ENCODE measurements at places on chromosomes 13 and 19.
A peak's percentile ranks its signal among the peaks of the same experiment; 100 is the strongest.

GRCh38 chr13:84870190-84870589 is 929.0 kb downstream of the SLITRK6 start:
- DNase-seq: no peak

DNA sequence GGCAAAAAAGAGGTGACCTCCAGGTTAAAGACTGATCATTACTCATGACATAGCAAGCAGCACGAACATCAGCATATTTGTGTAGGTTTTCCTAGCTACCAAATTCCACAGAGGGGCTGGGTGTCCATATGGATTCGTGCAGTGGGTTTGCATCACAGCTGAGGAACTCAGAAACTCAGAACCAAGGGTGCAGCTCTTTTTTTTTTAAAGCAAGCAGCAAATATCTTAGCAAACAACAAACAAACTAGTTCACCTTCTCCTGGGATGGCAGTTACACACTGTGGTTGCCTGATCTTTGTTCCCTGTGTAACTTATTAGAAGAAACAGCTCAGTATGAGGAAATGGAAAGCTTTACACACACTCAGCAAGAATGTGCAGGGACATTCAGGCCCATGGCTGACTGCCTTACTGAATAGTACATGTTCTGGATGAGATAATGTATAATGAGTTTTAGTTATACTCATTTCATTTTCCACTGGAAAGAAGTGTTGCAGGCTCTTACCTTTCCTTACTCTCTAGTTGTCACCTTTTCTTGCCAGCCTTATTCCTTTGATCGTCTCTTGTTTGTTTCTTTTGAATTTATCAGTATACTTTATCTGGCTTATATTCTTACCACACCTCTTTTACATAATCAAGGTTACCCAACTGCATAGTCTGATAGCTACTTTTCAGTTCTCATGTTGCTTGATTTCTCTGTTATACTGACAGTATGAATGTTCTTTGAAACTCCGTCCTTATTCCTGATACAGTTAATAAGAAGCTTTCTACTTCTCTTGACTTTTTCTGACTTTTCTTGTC is 4.3 kb downstream of the NDFIP2 start:
- no peak for DNase-seq

DNA sequence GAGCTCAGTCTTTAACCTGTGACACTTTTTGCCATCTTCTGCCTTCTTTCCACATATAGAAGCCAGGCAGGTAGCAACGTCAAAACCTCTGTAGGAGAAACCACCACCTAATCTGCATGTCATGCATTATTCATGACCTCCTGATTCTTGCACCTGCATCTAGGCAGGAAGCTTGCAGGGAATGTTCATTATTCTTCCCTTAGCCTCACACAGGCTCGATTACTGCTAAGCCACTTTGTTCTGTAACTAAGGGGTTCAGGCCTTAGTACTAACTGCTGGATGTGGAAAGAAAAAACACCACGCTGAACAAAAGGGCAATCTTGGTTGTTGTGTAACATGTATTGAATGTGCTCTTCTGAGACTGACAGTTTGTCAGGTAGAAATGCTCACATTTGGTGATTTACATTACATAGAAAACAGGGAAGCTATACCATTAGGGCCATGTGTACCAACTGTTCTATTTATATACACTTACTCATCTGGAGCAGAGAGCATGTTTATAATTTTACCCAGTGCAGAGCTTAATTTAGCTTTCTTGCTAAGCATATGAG is 366.9 kb downstream of the KLF12 start:
- DNase-seq: peak; percentile 85

GRCh38 chr13:44817131-44817671 is 172.1 kb downstream of the NUFIP1 start:
- DNase-seq: no peak

GRCh38 chr13:51848674-51849073 is 3.7 kb upstream of the TMEM272 start:
- DNase-seq: no peak

- DNase-seq: no peak
Observed at GRCh38 chr13:111915104-111915551, 151.8 kb upstream of the SOX1 start.

DNA sequence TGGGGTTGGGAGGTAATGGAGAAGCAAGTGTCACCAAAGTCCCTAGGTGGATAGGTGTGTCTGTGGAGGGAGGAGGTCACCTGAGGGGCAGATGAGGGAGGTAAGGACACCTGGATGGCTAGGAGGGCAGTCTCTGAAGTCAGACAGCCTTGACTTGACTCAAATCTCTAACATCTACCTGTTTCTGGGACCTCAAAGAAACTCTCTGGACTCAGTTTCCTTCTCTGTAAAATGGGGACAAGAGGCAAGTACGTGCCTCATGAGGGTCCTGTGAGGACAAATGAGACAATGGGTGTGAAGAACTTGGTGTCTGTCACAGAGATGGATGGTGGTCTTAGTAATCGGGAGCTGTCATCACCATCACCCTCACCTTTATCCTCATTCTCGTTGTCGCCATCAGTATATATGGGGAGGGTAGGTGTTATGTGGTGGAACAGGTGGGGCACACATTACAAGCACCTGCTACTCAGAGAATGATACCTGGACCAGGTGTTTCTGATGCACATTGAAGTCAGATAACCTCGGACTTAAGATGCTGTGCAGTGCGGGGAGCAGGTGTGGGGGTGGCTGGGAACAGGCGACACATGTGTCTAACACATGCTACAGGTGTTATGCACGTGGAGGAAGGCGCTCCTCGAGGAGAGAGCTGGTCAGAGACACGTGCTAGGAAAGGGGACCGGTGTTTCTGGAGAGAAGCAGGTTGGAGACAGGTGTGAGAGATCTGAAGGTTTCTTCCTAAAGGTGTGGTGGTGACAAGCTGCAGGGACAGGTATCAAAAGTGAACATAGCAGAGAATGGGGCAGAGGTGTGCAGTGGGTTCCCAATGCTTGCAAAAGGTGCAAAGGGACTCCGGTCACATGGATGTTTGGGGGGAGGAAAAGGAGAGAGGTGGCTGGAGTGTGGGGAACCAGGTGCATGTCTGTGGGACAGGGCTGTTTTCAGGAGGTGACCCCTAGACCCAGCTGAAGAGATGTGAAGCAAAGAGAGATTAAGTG is 3.8 kb downstream of the ERFL start:
- no peak for DNase-seq

DNA sequence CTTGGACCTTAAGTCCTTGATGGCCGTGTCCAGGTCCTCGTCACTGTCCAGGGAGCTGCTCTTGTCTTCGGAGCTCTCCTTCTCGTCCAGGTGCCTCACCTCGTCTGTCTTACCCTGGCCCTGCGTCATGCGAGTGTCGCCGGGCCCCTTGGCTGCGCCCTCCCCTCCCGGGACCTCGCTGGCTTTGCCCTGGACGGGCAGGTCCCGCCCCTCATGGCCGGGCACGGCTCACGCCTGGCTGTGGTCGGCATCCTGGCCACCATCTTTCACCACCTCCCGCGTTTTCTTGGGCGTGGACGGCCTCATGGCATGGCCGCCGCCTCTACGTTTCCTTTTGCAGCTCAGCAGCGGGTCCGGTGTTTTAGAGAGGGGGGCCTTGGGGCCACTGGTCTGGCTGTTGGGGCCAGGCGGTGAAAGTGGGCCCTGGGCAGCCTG is 14.8 kb downstream of the RB1 start:
- DNase-seq: no peak

GRCh38 chr13:46860722-46861121 is 36.1 kb downstream of the HTR2A start:
- DNase-seq: no peak

DNA sequence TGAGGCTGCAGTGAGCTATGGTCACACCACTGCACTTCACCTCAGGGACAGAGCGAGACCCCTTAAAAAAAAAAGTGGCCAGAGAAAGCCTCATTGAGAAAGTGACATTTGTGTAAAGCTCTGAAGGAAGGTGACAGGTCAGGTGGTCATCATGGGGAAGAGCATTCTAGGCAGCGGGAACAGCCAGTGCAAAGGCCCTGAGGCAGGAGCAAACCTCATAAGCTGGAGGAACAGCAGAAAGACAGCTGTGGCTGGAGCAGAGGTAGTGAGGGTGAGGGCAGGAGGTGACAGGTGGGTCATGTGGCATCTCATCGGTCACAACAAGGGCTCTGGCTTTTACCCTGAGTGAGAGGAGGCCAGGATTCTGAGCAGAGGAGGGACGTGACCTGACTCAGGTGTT is 64.4 kb downstream of the RYR1 start:
- no peak for DNase-seq

DNA sequence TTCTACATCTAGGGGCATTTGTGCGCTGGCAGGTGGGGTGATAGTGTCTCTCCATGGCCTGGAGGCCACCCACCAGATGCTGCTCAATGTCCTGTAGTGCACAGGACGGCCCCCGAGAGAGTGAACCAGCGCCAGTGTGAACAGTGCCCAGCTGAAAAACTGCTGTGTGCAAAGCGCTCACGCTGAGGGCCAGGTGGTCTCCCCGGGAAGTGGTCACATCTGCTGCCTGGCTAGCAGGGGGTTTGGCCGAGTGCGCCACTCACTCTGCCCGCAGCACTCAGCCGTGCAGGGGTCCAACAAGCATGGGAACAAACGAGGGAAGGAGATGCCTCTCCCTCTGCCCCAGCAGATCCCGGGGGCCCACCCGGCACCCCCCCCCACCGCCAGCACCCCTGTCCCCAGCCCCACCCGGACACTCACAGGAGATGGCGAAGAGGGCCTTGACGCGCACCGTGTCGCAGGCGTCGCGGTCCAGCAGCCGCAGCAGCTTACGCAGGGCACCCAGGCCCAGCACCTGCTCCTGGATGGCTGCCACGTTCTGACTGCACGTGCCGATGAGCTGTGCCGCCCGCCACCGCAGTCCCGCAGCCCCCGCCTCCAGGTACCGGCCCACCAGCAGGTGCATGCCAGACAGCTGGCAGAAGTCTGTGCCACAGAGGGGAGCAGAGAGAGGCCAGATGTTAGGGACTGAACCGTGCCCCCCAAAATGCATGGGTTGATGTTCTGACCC is 5.8 kb downstream of the HSPBP1 start:
- no peak for DNase-seq

GRCh38 chr19:39481229-39481545 is 549 bp downstream of the TIMM50 start:
- DNase-seq: no peak

DNA sequence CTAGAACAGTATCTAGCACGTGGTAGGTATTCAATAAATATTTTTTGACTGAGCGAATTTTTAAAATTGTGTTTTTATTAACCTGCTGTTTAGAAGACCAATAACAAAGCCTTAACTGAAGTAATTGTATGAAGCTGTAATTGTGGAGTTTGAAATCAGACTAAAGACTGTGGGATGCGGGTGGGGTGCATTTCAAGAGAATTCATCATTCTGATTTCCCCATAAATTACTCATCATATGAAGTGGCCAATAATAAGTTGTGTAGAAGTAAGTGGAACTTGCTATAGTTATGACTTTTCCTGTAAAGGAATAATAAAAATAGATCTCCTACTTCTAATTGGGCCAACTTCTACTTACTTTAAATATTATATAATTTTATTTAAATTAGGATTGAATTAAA is 449.3 kb downstream of the PCDH9 start:
- no peak for DNase-seq

DNA sequence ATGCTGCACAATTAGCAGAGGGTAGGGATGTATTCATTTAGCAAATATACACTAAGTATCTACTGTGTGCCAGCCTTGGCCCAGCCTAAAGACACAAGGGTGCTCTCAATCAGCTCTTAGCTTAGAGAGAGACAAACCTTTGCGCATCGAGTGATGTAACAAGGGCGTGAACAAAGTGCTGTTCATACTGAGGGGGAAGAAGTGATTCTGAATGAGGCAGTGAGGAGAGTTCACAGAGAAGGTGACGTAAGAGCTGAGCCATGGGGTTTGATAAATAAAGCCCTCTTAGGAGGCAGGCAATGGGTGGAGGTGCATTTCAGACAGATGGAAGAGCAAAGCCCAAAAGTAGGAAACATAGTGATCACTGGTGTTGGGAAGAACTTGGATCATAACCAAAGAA is 68.5 kb downstream of the FLT1 start:
- DNase-seq: no peak

GRCh38 chr19:18649371-18650020 is 12.7 kb downstream of the KLHL26 start:
- DNase-seq: no peak

DNA sequence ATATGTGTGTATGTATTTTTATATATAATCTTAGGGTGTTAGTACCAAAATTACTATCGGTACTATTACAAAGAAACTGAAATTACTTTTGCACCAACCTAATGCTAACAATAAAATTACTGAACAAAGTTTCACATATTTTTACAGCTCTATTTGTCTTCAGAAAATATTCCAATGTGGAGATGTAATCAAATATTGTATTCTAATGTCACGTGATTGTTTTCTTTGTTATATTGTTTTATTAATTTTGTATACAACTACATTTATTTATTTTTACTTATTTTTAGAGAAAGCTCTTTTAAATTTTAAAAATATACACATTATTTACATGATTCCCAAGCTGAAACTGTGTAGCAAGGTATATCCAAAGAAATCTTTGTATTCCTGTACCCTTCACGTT is 227.1 kb upstream of the KLF12 start:
- DNase-seq: no peak

GRCh38 chr19:54029930-54030490 is 33.7 kb downstream of the VSTM1 start:
- DNase-seq: peak; percentile 24

- no peak for DNase-seq
Observed at GRCh38 chr13:34357435-34358232, 539.7 kb downstream of the RFC3 start.

- no peak for DNase-seq
Observed at GRCh38 chr13:106274551-106275203, 260.8 kb downstream of the EFNB2 start.

DNA sequence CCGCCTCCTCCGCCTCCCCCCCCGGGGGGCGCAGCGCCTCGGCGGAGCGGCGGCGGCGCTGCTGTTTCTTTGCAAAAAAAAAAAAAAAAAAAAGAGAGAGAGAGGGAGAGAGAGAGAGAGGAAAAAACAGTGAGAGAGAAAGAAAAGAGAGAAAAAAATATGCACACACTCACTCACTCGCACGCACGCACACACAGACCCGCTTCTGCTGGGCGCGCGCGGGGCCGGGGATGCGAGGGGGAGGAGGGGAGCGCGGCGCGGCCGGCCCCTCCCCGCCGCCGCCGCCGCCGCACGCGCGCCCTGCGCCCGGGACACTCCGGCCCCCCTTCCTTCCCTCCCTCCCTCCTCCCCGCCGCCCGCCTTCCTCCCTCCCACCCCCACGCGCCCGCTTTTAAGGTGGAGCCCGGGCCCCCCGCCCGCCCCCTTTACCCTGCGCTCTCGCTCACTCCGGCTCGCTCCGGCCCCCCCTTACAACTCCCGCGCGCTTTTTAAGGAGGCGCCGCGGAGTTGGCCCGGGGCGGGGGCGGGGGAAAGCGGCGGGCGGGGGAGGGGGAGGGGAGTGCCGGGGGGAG is at the start of gene SAMD1:
SAMD1 (minus strand) TSS at position 243 of the 572 bp plus-strand sequence.
- peak; percentile 85 for DNase-seq

- no peak for DNase-seq
Observed at GRCh38 chr19:44777715-44778347, at the start of gene CBLC. Gene CBLC (plus strand): TSS chr19:44777890. CDS start chr19:44777932, 42 bp downstream.

Data from NCI-H345 (cell line).